ENCODE measurements at places on chromosomes 2 and 18.

- no peak for DNase-seq
These were observed 36.0 kb upstream of the STAT1 start for GRCh38 chr2:191049728-191050639.

DNA sequence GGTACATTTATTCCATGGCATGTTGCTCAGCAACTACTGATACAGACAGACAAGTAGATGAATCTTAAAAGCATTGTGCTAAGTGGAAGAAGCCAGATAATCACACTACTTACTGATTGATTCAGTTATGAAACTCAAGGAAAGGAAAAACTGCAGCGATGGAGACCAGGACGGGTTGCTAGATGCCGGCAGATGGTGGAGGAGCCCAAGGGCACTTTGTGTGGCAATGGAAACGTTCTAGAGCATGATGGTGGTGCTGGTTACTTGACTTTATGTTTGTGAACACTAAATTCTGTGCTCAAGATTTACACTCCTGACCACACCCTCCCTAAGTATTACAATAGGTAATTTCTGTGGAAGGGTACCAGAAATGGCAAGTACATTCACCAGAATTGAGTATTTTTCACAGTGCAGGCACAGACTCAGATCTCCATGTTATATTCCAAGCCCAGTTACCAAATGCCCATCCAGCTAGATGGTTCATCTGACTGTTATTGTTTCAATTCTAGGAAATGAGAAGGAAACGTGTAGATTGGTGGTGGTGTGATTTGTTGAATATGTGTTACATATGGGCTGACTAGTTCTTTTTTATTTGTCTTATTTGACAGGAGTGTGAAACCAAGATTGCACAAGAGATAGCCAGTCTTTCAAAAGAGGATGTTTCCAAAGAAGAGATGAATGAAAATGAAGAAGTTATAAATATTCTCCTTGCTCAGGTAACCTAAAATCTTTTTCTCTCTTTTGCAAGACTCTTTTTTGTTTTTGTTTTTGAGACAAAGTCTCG, 55.1 kb downstream of the RALBP1 start:
- no peak for DNase-seq

DNA sequence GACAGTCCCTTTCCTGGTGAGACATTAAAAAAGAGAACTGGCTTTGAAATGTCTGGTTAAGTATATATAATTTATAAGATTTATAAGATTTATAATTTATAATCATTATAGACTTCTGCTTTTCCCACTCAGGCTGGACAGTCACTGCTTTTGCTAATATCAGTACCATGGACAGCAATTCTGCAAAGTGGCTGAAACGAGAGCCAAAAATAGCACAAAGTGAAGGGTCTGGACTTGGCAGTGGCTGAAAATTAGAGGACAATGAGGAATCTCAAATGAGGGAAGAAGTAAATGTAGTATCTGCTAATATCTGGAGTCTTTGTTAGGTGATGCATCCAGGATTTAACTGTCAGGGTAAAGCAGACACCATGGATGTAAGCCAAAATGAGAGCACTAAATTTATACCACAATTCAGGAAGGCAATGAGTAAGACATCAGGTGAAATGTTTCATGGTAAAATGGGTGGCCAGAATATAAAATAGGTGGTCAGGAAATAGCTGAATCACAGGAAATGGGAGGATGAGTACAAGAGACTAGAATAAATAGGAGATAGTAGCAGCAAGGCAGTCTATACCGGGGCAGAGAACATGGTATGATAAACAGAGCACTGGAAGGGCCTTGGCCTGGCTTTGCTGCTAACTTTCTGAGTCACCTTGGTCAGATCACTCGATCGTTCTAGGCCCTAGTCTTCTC, 39.6 kb upstream of the BOD1L2 start:
- no peak for DNase-seq

DNA sequence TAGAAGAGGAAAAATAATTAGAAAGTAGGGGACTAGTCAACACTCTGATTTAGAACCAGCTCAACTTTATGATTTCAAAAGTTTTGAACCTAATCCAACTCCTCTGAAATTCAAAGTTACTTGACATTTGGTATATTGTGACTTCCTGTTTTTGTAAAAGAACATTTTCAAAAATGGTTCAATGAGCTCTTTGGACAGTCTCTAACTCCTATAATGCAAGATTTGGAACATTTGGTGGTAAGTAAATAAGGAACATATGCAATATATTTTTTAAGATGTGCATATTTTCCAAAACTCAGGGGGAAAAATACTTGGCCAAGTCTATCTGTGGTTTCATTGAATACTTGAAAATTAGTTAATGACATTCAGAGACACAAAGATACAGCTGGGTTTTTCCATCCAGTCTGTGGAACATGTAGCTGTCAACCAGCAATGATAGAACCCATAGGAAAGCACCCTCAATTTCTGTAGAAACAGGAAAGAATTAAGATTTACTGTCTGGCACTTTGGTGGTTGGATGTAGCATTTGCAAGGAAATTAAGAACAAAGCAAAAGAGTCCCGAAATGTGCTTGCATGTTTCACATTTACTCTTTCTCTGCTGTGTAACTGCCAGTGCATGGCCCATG, 17.0 kb upstream of the ANKRD44 start:
- no peak for DNase-seq

GRCh38 chr2:167692936-167693335, 554.5 kb downstream of the STK39 start:
- no peak for DNase-seq

DNA sequence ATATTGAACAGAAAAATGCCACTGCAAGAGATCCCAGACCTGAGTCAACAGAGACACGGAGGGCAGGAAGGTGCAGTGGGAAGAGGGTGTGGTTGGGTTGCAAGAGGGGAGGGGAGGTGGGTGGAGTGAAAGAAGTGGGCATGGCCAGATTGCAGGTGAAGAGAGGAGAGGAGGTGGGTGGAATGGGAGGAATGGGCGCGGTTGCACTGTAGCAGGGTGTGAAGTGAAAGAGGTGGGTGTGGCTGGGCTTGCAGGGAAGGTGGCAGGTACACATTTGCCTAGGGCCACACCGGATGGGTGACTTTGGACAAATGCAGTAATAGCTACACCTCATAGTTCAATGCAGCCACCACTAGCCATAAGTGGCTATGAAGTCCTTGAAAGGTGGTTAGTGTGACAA, 71.1 kb downstream of the DOCK10 start:
- DNase-seq = no peak

- DNase-seq = no peak
These were observed 42.3 kb upstream of the PTPRM start for GRCh38 chr18:7524786-7525185.
